ENCODE measurements at places on chromosomes 1 and 21. TPM values are rescaled to one million over a fixed set of nuclear protein-coding genes. Genes with fewer than 3 reads are reported as not detected.

- DNase-seq: no peak
Measured at GRCh38 chr1:226782845-226783601, 43.9 kb upstream of the ITPKB start.

DNA sequence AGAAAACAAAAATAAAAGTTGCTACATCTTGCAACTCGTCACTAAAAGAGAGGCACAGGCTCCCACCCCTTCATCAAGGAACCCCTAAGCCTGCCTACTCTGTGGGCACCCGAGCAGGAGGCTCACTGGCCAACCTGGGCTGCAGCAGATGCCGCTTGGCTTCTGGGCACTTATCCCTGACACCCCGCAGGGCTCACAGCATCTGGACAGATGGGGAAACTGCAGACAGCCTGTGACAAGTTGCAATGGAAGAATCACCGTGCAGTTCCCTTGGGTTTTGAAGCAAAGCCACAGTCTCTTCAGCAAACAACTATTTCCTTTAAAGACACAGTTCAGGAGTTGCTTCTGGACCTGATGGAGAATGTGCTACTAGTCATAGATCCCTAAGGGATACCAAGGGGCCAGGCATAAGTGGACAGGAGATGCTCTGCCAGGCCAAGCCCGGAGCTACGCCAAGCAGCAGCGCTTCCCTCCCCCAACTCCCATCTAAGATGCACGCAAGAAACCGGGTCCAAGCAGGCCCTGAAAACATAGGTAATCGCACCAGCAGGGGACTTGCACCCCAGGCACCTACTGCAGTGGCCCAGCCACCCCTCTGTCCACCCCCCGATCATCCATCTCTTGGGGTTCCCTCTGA, 170.6 kb downstream of the NPHP4 start:
- DNase-seq: no peak

DNA sequence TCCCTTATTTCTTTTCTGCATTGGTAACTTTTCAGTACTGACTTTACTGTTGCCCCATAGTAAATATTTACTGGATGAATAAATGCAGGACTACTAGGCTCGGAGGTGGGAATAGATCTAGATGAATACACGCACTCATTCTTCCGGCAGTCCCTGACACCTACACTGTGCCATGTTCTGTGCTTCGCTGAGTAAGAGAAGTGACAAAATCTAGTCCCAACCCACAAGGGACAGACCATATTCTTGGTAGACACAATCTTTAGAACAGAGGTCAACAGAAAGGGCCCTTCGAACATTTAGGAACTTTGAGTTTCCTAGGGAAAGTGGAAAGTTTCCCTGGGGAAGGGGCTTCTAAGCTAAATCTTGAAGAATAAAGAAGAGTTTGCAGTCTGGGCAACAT, 3.3 kb upstream of the CD52 start:
- no peak for DNase-seq

DNA sequence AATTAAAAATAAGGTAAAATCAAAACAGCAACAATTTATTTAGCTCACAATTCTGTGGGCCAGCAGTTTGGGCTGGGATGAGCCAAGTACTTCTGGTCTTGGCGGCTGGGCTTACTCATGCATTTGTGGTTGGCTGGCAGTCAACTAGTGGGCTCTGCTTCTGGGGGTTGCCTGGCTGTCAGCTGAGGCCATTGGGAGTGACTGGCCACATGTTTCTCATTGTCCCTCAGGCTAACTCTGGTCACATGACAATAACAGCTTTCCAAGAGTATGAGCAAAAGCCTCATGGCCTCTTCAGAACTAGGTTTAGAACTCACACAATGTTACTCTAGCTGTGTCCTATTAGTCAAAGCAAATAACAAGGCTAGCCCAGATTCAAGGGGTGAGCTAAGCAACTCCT, 15.6 kb upstream of the CHIA start:
- DNase-seq: no peak

The C1orf185 gene
- total RNA-seq: not detected

DNA sequence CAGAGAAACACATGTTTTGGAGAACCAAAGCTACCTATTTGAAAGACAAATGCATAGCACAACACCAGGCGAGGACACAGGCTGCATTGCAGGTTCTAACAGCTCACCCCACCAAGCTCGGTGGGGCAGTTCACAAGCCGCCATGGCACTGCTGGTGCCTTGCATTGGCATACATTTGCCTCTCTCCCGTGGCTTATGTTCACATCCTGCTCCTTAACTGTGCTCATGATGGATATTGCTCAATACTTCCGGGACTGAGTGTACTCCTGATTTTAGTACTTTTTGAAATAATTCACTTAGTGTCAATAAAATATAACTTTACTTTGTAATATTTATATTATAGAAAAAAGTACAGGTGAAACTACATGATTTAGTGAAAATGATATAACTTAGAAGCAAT, 1187.4 kb upstream of the NCAM2 start:
- no peak for DNase-seq

GRCh38 chr1:165896277-165896676, 68.9 kb downstream of the UCK2 start:
- DNase-seq: no peak

DNA sequence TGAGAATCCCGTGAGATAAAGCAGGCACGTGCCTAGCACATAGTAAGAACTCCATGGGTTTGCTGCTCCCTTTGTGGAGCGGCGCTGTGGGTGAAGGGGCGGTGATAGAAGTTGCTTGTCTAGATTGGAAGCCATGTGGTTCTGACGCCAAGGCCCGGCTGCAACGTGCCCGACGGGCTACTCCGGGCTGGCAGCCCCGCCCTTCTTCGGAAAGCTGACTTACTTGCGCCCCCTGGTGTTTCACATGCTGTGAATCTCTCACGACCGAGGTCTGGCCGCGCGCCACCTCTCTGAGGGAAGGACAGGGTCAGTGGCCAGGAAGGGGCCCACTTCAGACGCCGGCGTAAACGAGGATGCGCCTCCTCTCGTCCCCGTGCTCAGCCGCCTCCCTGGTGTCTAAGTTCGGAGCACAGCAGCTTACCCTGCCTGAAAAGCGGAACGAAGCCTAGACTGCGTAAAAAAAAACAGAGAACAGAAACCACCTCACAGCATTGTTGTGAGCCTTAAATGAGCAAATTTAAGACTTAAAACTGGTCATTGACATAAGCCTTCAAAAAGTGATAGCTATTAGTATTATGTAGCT, 42.6 kb upstream of the WNT2B start:
- peak; percentile 88 for DNase-seq

DNA sequence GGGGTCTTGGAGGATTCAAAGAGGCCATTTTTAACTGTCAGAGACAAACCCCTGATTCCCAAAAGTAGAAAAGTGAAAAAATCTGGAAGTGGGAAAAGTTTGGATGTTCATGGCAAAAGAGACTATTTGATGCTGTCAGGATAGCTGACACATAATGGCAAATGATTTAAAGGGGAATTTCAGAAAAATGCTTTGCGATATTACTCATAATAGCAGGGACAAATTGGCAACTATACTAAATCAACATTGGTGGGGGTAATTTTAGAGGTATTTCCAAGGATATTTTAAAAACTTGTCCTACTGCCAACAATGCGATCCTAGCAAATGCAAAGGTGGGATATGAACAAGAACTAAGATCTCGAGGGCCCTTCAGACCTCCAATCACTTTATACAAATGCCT, 5.3 kb upstream of the GSTM4 start:
- DNase-seq: no peak

GRCh38 chr21:15483138-15483780, 246.5 kb upstream of the USP25 start:
- DNase-seq: peak; percentile 87

GRCh38 chr1:55214212-55214933, 791 bp downstream of the USP24 start:
- DNase-seq: peak; percentile 38
